T-helper 17 cell (primary cell): ENCODE measurements at places on chromosomes 2 and 18. TPM values are rescaled to one million over a fixed set of nuclear protein-coding genes. Genes with fewer than 3 reads are reported as not detected.

GRCh38 chr18:60898111-60898510 lies 435.1 kb upstream of the CDH20 start:
- DNase-seq = no peak

- DNase-seq = no peak
Observed at GRCh38 chr2:47058003-47058931, 96.8 kb downstream of the STPG4 start.

DNA sequence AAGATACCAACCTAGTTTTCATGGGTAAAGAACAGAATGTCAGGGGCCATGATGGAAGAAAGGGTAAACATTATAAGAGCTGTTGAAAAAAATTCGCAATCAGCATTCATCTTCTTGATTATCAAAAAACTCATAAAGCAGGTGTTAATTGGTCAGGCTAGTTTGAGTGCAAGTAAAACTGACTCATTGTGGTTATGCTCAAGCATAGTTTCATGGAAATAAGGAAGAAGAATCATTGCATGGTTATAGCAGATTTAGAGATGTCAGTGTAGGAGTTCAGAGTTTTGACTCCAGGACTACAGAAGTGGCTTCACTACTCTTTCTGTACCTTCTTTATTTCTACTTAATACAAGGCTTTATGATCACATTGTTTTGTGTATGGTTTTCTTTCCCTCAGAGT lies 26.9 kb upstream of the CDH19 start:
- DNase-seq = no peak

- no peak for DNase-seq
Observed at GRCh38 chr2:235513984-235514626, 20.3 kb downstream of the AGAP1 start.

Gene PLEKHB2
- total RNA-seq = 72.6 TPM

Gene TLX2
- total RNA-seq = 1.5 TPM
